Placental epithelial cell (primary cell): ENCODE measurements at places on chromosomes 13 and 19. TPM values are rescaled to one million over a fixed set of nuclear protein-coding genes. Genes with fewer than 3 reads are reported as not detected.

HSPB6 gene
- 4.3 and 22.8 TPM in 2 replicates for total RNA-seq

FLT3LG gene
- total RNA-seq, result 0.79 TPM in 1 of 2 replicates, not detected in the other

NDUFA13 gene
- 91.1 and 168 TPM in 2 replicates for total RNA-seq

ZSCAN18 gene
- total RNA-seq, result 39.7 and 53.8 TPM in 2 replicates

ETHE1 gene
- total RNA-seq, result 174 and 189 TPM in 2 replicates
